ENCODE measurements at places on chromosomes 12 and 14.

DNA sequence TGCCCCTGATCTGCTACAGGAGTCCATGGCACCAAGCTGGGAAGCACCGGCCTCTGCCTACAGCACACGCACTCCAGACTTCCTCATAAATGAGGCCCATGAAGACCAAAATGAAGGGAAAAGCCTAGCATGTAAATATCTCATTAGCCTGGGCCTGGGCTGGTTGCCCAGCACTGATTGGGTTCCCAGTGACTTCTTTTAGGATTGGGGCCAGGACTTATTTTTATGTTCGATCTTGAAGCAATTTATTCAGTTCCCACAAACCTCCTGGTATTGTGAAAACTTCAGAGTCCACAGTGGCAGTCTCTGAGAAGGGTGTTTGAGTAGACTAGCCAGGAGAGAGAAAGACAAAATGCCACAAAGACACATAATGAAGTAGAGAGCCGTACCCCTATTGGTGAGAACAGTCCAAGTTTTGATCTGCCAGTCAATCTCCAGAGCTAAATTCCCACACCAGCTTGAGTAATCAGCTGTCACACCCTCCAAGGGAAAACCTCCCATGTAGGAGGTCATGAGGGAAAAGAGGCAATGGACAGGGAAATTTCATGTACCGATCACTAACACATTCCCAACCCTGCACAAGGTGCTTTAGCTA, 78.2 kb downstream of the PHLDA1 start:
- DNase-seq, result no peak

- no peak for DNase-seq
Measured at GRCh38 chr14:46769292-46769691, 117.7 kb upstream of the RPL10L start.

DNA sequence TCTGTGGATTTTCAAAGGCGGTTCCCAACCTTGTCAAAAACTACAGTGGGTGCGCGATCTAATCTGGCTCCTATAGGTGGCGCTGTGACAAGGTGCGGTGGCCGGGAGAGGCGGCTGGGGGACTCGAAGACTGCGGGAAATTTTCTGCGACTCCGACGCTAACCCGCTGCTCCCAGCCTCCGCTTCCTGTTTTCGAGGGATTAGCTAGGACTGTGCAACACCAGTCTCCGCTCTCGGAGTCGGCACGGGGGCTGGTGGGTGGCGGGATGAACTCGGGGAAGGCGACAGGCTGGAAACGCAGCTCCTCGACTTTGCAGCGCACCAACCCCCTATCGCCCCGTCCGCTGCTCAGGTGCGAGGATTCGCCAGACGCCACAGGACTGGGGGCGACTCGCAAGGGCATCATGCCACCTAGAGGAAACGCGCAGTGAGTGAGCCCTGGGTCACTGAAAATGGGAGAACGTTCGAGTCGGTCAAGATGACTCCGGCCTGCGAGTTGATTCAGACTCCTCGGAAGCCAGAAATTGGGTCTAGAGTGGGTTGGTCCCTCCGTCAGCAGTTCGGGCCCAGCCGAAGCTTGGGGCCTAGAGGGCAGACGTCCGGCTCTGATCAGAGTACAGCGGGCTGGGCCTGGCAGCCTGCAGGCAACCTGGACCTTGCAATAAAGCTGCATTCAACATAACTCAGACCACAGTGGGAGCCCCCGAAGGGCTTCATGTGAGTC, 5.5 kb upstream of the PAX9 start:
- no peak for DNase-seq

DNA sequence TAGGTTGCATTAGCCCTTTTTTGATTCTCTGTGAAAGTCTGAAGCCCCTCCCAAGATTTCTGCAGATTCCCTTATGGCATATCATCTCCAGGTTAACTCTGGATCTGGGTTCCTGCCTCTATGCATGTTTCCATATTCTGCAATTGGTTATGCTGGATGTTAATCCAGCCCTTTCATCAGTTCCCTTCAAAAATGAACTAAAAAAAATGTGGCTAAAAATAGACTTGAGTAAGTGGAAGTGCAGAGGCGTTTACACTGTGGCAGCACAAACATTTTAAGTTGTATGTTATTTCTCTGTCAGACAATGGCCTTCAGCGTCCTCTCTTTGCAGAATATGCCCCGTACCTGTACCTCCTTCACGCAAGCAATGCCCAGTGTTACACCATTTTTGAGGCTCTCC, 11.4 kb downstream of the MGST1 start:
- no peak for DNase-seq

DNA sequence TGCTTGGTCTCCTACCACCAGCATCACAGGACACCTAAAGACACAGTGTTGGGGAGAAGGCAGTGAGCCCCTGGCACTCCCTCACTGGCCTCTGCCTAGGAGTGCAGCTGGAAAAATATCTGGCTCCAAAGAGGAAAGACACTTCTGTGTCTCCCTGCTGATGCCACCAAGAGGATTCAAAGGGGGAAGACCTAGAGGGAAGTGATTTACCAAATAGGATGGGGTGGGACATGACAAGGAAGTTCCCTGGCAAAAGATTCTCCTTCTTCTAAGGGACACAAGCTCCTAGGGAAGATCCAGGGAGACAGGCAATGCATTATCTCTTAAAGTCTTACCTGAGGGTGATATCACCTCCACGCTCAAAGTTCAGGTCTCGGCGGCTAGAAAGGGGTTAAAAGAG, 6.1 kb downstream of the NDRG2 start:
- no peak for DNase-seq

- no peak for DNase-seq
Measured at GRCh38 chr14:31096255-31096654, 70.1 kb upstream of the STRN3 start.

- DNase-seq, result no peak
Measured at GRCh38 chr12:78386871-78387270, 477.7 kb upstream of the SYT1 start.

DNA sequence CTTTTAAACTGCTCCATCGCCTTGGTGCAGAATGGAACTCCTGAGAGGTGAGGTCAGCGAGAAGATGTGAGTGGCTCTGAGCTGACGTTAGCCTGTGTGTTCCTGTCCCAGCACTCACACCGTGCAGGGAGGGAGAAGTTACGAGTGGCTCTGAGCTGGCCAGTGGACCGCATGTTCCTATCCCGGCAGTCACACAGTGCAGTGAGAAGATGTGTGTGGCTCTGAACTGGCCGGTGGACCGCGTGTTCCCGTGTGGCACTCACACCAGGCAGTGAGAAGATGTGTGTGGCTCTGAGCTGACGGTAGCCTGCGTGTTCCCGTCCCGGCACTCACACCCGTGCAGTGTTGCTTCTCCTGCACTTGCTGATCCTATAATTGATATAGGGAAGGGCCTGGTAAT, 59.9 kb downstream of the VCPKMT start:
- no peak for DNase-seq

DNA sequence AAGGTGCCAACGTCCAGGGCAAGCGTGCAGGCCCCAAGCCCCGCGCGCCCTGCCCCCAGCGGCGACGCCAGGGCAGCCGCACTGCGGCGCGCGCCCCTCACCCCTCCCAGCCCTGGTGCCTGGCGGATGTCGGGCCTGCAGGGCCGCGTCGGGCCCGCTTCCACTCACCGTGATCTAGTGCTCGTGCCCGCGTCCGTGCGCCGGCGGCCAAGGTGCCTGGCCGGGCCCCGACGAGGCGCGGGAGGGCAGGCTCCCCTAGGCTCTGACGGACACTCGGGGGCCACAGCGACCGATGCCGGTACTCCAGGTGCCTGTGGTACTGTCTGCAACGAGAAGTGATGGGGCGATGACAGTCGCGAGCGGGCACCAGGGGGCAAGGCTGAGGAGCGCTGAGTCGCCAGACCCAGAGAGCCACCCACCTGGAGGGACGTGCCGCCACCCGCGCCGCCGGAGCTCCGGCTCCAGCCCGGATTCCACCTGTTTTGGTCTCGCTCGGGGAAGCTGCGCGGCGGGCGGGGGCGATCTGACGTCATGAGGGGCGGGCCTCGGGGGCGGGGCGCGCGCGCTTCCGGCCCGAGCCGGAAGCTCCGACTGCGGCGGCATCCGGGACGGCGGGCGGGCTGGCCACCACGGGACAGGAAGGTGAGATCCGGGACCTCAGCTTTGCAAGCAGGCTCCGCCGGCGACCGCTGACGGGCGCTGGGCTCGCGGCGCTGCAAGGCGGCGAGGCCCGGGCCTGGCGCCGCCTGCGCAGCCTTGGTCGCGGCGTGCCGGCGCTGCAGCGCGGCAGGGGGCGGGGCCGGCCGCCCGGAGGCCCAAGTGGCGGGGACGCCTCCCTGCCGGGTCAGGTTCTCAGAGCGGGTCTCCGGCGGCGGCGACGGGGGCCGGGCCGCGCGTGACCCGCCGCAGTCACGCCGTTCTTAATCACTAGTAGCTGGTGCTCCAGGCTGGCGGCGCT, at the start of the genes LYSET and MOAP1:
Gene LYSET, plus strand, starts transcription at position 927 of the 958 bp plus-strand sequence. CDS start 89 bp downstream, outside the sequence.
Gene MOAP1, minus strand, starts transcription at position 507 of the 958 bp plus-strand sequence. CDS start 655 bp downstream, outside the sequence.
- peak; percentile 90 for DNase-seq

DNA sequence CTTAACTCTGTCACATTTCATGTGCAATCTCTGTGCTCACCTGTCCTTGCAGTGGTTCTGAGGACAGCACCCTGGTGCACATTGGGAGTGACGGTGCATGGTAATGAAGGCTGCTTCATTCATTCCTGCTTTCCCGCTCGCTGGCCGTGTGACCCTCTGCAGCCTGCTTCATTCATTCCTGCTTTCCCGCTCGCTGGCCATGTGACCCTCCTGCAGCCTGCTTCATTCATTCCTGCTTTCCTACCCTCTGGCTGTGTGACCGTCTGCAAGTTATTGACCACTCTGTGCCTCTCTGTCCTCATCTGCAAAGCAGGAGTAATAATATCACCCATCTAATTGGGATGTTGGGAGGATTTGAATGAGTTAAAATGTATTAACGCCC, 189.1 kb upstream of the TMEM132C start:
- DNase-seq, result no peak

DNA sequence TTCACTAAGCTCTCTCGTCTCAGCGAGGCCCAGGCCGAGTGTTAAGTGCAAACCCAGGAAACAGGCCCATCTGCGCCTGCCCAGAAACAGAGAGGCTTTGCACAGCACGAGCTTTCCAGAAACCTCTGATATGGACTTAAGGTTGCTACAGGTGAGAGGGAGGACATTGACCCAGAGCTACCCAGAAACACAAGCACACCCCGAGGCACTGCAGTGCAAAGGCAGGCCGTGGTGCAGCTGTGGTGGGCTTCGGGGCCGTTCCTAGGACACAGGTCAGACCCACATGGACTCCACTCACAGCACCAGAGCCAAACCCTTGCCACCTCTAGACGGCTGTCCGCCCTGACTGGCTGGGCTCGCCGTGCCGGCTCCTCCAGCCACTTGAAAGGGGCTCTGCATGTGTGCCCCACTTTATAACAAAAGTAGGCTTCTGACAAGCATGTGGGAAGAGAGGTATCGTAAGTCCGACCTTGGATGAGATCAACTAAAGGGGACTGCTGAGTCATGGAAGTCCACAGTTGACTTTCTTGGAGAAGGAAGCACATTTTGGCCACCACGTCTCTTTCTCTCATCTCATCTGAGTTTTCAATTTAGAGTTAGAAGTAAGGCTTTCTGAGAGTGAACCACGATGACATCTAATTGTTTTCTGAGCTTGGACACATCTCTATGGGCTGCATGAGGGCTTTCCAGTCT, 38.2 kb downstream of the CACNA2D4 start:
- DNase-seq, result no peak

DNA sequence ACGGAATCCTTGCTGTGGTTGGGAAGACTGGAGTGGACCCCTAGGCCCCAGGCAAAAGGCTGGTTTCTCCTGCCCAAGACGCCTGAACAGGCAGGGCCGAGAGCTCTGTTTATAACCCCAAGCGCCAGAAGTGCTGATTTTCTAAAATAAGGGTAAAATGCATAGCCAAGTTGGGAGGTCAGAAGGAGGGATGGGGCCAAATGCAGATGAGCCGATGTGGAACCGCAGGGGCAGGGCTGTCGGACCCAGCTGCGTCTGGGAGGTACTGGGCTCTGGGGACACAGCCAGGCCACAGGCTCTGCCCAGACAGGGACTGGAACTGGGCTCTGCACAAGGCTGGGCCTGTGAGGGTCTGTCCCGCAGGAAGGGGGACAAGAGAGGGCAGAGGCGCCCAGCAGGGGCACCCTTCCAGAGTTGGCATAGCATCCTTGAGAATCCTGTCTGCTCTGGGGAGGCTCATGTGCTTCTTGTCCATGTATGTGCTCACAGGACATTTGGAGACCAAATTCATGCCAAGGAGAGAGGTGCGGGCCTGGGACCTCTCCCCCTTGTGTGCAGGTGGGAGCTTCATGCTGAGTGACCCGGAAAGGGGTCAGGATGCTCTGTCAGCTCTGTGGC, 49.1 kb downstream of the JAG2 start:
- DNase-seq, result no peak

DNA sequence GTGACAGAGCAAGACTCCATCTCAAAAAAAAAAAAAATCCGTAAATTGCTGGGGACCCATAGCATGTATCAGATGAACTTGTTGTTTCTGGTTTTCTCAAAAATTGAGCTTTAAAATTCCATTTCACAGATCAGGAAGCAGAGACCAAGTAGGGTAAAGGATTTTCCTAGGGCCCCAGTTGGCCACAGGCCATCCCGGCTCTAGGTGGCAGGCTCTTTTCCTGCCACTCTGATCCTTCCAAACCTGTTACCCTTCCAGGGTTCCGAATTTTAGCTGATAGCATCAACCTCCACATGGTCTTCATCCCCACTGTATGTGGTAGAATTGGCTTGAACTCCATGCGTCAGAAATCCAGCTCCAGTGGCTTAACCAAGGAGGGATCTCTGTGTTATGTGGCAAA, 36.1 kb upstream of the BDKRB2 start:
- DNase-seq, result no peak

DNA sequence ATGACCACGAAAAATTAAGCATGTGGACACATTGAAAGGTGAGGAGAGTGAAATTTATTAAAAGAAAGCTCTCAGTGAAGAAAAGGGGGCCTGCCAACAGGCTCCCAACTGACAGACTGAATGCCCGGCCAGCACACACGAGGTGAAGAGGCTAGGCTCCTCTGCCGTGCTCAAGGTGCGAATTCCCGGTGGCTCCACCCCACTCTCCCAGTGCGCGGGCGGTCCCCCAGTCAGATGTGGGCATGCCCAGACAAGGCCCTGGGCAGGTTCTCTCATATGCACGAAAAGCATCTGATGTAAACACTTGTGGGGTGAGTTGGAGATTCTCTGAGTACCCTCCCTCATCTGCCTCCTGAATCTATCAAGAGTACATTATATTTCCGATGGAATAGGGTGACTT, 48.5 kb upstream of the OSBPL8 start:
- no peak for DNase-seq

- DNase-seq, result no peak
Measured at GRCh38 chr12:116709768-116710167, 28.1 kb downstream of the SPRING1 start.

DNA sequence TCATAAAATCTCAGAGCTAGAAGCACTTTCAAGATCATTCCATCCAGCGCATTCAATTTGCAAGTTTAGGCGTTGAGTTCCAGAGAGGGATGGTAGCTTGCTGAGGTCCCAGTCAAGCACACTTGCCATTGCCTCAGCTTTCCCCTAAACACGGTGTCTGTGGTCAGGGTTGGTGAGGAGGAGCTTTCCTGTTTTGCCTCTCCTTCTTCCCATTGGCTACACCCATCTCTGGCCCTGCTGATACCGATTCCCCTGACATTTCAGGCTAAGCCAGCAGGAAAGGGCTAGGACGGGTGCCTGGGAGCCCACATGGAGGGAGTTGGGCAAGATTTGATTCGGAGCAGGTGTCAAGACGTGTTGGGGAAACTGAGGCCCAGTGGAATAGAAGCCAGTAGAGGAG, 9.1 kb downstream of the NFATC4 start:
- DNase-seq, result no peak

- DNase-seq, result peak; percentile 43
Measured at GRCh38 chr12:119938049-119938667, 50.9 kb upstream of the BICDL1 start.

All from activated naive CD8-positive, alpha-beta T cell treated with anti-CD3 and anti-CD28 coated beads for 36 hours (primary cell).